H7 (cell line): ENCODE measurements at places on chromosomes 7 and 10. TPM values are rescaled to one million over a fixed set of nuclear protein-coding genes. Genes with fewer than 3 reads are reported as not detected.
A peak's percentile ranks its signal among the peaks of the same experiment; 100 is the strongest.

Gene CDNF
- 0.28 and 2.8 TPM in 2 replicates for total RNA-seq

DNA sequence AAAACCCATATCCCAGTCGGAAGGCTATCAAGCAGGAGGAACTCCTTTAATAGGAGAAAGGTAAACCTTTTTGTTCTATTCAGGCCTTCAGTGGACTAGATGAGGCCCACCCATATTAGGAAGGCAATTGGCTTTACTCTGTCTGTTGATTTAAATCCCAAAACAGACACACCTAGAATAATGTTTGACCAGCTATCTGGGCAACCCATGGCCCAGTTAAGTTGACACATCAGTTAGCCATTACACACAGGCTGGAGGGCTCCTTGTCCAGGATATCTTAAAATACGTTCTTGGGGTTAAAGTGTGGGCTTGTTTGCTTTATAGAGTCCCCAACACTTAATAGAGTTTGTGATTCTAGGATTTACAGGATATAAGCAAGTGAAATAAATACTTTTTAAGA lies 339.0 kb upstream of the PRKCQ start:
- no peak for DNase-seq

- peak; percentile 76 for DNase-seq
Measured at GRCh38 chr7:380711-381210, 90.8 kb downstream of the FOXL3 start.

DNA sequence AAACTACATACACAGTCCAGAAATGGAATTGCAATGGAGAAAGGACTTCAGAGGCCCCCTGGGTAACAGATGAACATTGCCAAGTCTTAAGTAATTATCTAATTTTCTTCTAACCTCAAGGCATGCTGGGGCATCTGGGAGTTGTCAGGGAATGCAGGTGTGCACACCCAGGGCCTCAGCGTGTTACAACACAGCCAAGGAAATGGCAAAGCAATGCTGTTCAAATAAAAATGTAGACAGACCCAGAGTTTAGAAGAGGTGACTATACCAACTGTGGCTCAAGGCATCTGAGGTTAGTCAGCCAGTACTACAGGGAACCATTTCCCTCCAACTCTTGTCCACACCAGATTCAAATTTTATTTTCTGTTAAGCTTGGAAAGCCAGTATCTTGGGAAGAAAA lies 73.6 kb downstream of the CCDC3 start:
- no peak for DNase-seq
